GM04504 (cell line): ENCODE measurements at places on chromosomes 3 and 15.

DNA sequence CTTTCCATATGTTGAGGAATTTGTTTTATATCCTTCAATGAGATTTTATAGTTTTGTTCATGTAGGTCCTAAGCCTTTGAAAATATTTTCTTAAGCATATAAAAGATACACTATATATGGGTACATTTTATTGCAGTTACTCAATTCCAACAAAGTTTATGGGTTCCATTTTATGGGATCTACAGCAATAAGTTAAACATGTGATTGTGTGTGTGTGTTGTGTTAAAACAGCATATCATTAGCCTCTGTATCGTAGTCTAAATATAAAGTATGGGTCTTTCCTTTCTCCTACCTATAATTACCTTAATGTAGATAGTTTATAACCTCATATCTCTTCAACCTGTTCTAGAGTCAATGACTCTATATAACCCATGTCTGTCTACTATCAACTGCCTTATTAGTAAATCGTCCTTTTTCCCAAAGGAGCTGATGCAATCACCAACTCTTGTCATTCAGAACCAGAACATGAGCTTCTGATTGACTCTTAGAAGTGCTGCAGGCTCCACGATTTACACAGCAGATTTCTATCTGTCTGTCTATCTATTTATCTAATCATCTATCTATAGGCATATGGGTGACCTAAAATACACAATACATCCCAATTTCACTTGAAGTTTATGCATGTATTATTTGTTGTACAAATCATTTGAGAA lies 512.6 kb upstream of the CBLB start:
- DNase-seq, result no peak

DNA sequence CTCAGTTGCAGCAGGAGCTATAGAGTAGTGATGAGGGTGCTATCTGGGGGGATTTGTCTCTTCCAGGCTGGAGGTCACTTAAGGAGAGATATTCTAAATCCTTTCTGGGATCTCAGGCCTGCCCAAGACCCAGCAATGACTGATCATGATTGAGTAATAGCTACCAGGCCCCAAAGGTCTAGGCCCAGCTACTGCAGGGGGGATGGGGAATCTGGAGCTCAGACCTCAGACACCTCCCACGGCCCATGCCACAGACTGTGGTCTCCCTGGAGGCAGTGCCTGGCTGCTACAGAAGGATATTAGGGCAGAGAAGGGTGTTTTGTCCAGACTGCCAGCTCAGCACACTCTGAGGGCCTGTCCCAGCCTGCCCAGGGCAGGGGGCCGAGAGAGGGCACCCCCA lies 6.9 kb downstream of the SLC38A3 start:
- no peak for DNase-seq

DNA sequence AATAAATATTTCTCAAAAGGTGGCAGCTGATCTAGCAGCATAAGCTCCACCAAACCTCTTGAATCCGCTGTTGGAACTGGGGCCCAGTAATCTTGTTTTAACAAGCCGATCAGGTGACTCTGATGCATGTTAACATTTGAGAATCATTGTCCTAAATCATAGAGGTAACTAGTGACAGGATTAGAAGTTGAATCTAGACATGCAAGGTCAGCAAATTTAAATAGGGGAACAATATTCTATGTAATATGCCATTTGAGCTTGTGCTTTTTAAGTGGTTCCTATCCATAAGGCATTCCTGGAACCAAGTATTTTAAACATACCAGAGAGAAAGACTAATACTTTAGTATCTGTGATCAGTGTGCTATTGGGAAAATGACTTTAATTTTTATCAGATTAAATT lies 412.8 kb downstream of the PYDC2 start:
- no peak for DNase-seq

- DNase-seq, result no peak
These were observed 3.5 kb downstream of the FURIN start for GRCh38 chr15:90871716-90872485.

DNA sequence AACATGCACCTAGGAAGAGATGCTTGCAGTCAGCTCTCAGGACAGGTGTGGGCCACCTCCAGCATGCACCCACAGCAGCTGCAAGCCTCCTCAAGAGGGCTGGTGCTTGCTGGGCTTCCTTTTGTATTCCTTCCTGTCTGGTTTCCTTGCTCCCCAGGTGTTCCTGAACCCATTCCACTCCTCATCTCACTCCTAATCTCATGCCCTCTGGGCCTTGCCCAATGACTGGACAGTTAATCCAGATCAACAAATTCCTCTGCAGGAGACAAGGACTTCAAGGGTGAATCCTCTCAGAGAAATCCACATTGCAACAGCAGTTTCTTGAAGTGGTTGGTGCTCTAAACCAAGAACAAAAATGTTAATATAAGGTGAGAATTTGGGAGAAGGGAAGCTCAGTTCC lies 30.7 kb downstream of the RASGRP1 start:
- DNase-seq, result no peak

GRCh38 chr3:101940521-101941317 lies 91.4 kb downstream of the NFKBIZ start:
- peak; percentile 76 for DNase-seq

DNA sequence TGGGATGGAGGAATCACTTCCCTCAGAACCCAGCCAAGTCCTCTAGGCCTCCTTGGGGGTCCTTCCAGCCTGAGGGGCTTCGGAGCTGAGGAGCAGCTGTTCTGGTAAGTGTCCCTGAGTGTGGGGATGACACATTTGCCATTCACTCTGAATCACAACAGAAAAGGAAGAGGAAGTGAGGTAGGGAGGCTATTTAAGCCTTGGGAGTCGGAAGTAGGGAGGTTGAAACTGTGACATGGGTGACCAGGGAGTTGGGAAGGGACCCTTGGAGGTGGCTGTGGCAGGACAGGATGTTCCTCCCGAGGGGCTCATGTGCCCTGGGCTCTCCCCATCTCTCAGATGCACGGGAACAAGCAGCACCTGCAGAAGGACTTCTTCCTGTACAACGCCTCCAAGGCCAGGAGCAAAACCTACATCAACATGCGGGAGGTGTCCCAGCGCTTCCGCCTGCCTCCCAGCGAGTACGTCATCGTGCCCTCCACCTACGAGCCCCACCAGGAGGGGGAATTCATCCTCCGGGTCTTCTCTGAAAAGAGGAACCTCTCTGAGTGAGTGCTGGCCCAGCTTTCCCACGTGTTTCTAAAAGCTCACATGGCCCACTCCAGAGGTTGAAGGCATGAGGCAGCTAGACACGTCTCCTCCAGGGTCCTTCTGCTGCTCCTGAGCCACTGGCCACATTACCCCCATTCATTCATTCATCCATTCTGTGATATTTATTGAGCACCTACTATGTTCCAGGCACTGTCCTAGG lies 43.3 kb downstream of the CAPN3 start:
- no peak for DNase-seq

DNA sequence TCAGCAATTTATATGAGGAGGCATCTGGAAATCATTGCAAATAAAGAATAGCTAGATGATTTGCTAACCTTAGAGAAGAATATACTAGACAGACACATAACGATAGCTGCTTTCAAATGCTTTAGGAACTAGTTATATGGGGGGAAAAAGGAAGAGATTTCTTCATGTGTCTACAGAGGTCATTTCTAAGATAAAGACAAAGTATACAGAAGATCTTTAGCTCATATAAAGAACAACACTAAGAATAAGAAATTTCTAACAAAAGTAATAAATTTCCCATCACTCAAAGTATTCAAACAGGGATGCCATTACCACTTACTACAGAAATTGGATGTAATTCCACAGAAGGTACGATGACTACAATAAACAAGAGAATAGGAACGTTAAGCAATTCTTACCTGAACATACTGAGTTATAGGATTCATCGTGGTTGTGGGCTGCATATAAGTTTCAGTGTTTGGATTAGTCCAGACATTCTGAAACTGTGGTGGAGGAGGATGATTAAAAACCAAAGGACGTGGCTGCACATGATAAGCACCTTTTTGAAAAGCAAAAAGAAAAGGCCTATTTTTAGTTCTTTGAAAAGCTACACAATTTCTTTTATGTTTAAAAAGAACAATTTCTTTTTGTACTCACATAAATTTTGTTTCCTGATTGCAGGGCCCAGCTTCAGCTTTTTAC lies 8.7 kb downstream of the DAZL start:
- no peak for DNase-seq

DNA sequence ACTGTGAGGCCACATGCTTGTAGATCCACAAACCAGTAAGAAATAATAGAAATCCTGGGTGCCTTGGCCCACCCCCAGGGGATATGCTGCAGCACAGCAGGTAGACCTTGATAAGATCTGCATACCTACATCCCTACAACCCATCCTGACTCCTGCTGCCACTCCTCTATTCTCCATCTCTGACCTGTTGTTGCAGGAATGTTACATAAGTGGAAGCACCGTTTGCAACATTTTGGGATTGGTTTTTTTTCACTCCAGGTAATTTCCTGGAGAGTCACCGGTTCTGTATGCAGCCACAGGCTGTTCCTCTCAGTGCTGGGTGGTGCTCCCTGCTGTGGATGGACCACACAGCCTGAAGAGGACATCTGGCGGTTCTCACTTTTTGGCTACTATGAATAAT lies 16.1 kb upstream of the CSPG5 start:
- no peak for DNase-seq

DNA sequence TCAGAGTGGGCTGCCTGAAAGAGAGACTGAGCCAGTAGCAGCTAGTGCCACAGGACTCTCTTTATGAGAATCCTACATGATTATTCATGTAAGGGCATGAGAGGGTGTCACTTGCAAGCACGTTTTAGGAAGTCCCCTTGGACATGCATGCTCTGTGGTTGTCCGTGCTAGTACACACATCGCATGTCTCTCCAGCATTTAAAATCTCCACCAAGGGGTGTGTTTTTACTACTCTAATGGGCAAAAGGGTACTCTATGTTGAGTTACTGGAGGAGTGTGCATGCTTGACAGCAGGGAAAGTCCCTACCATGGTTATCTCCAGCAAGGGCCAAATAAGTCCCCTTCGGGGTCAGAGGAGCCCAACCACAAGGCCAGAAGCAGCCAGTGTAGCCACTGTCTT lies 70.7 kb downstream of the DCLK3 start:
- no peak for DNase-seq

DNA sequence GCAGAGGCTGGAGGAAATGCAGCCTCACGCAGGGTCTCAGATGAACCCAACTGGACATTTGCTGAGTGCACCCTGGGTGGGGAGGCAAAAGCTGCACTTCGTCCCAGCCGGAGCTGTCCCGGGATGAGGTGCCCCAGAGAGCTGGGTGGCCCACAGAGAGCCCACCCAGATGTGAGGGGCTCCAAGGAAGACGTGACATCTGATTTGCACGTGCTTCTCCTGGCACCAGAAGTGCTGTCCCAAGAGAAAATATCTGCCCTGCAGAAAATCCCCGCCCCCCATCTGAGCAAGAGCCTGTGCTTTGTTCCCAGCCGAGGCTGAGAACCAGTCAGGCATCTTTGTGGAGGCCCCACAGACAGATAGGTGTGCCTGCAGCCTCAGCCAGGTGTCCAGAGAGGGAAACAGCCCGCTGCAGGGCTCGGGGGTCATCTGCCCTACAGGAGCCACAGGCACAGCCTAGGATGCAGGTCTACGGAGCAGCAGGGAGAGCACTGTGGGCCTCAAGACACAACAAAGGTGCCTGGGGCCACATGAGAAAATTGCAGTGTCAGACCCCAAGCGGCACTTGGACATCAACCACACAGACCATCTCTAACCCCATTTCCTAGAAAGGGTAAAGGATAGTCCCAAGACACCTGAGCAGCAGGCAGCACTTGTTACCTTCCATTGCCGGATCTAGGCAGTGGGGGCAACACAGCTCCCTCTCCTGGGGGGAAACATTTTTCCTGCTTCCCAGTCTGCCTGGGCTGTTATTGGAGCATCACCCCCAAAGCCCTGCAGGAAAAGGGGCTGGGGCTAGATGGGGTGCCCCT lies 5.8 kb downstream of the TMIE start:
- DNase-seq, result no peak

DNA sequence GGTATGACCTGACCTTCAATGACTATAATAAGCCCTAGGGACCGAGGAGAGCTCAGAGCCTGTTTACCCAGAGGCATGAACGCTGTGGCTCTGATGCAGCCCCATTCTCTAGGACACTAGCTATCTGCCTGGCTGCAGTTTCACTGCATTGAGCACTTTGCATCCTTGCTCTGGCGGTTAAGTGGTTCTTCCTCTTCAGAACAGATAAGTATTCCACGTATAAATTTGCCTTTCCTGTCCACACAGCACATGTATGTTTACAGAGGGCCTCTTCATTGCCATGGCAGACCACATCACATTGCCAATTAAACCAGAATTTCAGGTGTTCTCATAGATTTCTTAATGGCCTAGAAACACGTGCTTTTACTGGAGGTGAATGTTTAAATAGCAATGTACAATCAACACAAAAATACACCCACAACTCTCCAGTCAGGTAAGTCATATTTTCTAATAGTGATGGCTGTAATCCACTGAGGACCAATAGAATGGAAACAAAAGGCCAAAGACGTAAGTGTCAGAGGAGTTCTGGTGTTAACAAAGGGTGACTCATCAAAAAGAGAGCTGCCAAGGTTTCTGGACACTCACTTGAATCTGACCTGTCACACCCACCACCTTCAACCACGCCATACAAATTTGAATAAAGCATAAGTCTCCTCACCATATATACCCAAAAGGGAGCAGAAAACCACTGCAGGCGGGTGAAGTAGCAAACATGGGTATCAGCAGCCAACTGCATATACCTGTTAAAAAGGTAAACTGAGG lies 553.4 kb downstream of the OCA2 start:
- DNase-seq, result no peak

GRCh38 chr3:28376424-28376823 lies 27.8 kb upstream of the AZI2 start:
- peak; percentile 25 for DNase-seq

- DNase-seq, result no peak
These were observed 348.8 kb downstream of the ROBO1 start for GRCh38 chr3:79418855-79419621.

DNA sequence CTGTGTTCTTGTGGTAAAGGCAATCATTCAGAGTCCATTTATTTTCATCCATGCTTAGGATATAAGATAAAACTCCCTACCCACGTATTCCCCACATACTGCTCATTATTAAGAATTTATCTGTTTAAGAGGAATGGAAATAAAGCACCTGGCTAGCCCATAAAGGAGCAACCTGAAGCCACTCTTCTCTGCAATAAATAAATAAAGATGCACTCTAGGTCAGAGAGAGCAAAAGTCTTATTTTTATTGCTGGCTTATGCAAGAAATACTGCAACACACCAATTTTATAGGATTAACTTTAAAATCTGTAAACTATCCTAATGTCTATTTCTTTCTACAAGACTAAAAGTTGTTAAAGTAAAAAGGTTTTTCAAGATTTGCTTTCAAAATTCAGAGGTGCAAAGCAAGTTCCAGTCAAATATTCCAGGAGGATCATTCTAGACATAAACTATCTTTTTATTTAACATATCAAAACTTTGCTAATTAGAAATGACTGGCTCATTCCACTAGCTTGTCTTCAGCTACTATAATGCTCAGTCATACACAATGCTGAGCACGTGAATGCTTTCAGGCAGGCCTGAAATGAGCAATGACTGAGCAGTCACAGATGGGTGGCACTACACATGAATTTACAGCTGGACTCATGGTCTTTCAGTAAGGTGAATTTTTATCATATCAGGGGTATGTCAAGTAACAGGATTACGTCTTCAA lies 7.1 kb downstream of the TJP1 start:
- no peak for DNase-seq

- no peak for DNase-seq
These were observed 64.5 kb upstream of the CTSH start for GRCh38 chr15:79009379-79009778.
